ENCODE measurements at places on chromosomes 6 and 20.

GRCh38 chr6:118704915-118705314 is 53.5 kb upstream of the CEP85L start:
- no peak for DNase-seq

GRCh38 chr20:36830791-36831691 is 44.9 kb upstream of the TLDC2 start:
- no peak for DNase-seq

- DNase-seq: no peak
These were observed 81.1 kb downstream of the PRDM1 start for GRCh38 chr6:106167096-106167814.

GRCh38 chr6:2937627-2938003 is 33.8 kb downstream of the SERPINB6 start:
- no peak for DNase-seq

DNA sequence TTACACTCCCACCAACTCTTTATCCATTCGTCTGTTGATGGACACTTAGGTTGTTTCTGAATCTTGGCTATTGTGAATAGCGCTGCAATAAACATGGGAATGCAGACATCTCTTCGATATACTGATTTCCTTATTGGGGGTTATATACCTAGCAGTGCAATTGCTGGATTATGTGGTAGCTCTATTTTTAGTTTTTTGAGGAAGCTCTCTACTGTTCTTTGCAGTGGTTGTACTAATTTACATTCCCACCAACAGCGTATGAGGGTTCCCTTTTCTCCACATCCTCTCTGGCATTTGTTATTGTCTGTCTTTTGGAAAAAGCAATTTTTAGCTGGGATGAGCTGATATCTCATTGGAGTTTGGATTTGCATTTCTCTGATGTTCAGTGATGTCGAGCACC is 4.6 kb upstream of the PFDN4 start:
- no peak for DNase-seq

DNA sequence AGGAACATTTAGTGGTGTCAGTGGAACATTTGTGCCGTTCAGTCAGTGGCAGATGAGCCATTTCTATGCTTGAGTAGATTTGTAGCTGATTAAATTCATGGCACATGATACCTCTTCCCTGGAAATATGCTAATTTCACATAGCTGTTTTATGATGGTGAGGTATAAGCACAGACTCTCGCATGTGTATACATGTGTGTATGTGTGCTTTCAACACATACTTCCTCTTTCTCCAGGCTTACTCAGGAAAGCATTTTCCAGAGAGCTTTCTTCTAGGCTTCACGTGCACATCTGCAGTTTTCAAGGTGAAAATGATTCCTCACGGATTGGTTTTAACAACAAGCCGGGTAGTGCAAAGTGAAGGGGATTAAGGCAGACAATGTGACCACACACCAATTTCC is 396.5 kb downstream of the HDGFL1 start:
- no peak for DNase-seq

DNA sequence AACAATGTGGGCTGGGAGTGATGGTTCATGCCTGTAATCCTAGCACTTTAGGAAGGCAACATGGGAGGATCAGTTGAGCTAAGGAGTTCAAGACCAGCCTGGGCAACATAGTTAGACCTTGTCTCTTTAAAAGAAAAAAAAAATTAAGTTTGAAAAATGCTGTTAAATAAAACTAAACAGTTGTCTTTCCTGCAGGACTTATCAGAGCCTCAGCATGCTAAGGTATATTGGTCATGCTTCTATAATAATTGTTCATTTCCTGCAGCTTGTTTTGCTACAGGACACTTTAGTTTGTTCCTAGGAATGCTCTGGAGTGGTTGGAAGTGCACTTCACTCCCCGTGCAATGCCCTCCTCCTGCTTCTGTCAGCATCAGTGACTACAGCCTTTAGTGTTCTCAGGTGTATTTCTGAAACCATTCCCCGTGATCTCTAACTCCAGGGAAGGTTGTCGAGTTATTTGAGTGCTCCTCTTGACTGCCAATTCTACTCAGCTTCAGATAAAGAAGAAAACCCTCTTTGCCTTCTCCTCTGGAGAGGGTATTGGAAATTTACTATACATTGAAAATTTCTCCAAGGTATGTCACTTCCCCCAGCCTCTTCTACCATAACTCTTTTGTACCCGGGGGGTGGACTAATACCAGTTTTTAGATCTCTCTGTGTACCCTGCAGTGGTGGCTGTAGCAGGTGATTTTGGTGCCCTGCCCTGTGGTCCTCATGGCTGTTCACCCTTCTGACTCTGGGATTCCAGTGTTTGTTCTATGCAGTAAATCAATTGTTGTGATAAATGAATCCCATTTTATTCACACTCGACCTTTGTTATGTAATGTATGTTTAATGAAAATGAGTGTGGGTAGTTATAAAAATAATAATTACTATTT is 33.8 kb downstream of the NHLRC1 start:
- no peak for DNase-seq

- peak; percentile 72 for DNase-seq
These were observed 125.3 kb upstream of the SLC2A12 start for GRCh38 chr6:134177753-134178160.

GRCh38 chr20:34318609-34319443 is 15.7 kb upstream of the AHCY start:
- no peak for DNase-seq

DNA sequence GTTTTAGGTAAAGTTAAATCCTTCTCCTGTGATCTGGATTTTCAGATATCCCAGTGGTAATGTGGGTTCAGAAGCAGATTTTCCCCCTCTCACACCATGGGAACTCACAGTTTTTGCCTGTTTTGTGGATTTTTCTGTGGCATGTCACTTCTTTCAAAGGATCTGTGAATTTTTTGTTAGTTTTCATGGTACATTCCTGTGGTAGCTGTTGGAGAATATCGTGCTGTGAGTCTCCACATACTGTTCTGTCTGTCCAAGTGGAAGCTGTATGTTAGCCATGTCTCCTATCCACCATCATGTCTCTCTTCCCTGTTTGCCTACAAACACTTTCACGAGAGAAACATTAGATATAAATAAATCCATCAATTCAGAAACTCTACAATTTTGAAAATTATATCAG is 378.7 kb upstream of the ADGRB3 start:
- no peak for DNase-seq

DNA sequence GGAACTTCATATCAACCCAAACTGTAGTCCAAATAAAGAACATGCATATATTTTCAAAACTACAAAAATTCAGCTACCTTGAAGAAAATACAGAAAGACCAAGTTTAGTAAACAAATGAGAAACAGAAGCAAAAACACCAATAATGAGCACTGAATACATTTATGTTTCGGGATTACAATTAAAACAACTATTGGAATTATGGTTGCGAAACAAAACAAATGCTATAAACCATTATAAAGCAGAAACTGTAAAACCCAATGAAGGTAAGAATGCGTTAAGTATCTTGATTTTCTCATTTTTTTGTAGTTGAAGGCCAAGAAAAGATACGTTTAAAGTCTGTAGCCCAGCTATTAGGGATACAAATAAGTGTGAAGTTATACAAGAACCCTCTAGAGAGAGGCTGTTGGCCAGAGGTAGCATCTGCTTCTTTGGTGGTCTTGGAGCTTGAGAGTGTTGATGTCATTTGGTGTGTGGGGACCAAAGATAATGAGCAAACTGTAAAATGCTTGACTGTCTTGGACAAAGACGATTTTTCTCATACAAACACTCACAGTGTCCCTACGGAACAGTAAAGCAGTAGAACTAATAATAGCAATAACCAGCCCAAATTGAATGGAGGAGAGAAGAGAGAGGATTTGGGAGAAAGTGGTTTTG is 111.5 kb downstream of the PRND start:
- no peak for DNase-seq

DNA sequence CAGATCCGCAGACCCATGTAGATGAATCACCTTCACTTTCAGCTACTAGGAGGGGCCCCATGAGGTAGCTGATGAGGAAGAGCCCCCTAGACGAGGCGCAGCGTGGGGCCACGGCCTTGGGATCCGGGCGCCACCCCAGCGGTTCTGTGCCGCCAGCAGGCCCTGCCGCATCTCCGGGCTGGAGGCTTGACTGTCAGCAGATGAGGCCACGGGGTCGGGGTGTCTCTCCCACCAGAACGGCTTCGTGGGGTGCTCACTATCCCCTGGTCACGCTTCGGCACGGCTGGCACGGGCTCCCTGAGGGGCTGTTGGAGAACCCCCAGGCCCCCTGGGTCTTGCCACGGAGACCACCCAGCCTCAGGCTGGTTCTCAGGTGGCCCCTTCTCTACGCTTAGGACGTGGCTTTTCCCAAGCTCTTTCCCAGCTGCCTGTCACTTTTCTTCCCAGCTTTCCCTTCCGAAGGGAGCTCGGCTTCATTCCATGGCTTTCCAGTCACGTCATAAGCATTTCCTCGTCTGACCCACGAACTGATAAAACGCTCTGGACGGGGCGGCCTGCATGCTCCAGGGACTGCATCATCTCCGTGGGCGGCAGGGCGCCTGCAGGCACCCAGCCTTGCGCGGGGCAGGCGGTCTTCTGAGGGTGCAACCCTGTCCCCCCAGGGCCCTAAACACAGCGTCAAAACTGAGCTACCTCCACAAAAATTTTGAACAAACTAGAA is 85.9 kb downstream of the THBS2 start:
- DNase-seq: peak; percentile 71

GRCh38 chr20:7113577-7114466 is 346.3 kb downstream of the BMP2 start:
- peak; percentile 35 for DNase-seq

DNA sequence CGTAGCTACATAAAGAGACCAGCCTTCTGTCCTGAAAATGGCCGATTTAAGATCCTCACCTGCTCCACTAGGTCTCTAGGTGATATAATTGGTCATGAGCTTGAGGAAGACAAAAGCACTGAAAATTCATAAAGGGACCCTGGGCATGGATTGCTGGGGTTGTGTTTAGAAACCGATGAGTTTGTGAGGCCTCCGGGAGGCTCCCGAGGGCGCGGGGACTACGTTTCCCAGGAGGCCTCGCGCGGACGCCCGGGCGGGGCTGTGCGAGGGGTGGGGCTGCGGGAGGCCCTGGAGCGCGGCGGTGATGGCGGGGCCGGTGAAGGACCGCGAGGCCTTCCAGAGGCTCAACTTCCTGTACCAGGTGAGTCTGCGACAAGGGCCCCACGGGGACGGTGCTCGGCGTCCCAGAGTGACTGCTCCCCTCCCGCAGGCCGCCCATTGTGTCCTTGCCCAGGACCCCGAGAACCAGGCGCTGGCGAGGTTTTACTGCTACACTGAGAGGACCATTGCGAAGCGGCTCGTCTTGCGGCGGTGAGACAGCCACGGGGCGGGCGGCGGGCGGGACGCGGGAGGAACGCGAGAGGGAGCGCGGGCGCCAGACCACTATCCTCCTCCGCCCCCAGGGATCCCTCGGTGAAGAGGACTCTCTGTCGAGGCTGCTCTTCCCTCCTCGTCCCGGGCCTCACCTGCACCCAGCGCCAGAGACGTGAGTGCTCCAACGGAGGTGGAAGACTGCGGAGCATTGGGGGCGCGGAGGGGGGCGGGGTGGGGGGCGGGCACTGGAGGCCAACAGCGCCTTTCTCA is at the start of gene RPP21:
RPP21 (plus strand) TSS at position 289 of the 804 bp plus-strand sequence; CDS start at position 305, 16 bp downstream.
- DNase-seq: peak; percentile 83

- no peak for DNase-seq
These were observed 2.7 kb downstream of the KCNQ2 start for GRCh38 chr20:63469713-63470101.

- no peak for DNase-seq
These were observed 64.0 kb upstream of the SGK1 start for GRCh38 chr6:134381959-134382358.

DNA sequence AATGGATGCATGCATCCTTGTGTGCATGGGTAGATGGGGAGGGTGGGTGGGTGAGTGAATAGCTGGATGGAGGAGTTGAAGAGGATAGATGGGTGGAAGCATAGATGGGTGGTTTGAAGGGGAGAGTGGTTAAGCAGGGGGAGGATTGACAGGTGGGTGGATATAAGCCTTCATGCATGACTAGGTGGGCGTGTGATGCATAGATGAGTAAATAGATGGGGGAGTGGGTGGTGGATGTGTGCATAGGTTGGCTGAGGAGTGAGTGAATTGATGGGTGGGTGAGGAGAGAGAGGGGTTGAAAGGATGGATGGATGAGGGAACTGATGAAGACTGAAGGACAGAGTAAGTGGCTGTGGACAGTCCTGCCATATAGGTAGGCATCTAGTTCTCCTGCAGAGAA is 4.5 kb downstream of the COL11A2 start:
- no peak for DNase-seq

- DNase-seq: peak; percentile 73
These were observed 949 bp upstream of the ATXN1 start for GRCh38 chr6:16762268-16762549.

DNA sequence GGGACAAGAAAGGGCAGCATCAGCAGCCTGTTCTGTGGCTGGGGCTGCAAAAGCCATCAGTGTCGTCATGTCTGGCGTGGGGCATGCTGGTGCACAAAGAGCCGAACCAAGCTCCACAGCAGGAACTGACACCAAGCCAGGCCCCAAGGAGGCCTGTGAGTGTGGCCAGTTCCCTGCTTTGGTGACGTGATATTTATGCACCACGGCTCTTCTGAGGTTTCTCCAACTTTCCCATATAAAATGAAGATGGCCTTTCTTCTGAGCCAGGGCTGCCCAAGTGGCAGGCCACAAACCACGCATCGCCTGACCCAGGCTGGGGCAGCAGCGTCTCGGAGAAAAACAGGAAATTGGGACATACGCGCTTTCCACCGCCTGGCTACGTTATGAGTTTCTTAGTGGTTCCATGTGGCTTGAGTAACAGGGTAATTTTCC is 109.9 kb downstream of the RIN2 start:
- DNase-seq: no peak

- DNase-seq: no peak
These were observed 509.9 kb upstream of the ID4 start for GRCh38 chr6:19327241-19327640.

DNA sequence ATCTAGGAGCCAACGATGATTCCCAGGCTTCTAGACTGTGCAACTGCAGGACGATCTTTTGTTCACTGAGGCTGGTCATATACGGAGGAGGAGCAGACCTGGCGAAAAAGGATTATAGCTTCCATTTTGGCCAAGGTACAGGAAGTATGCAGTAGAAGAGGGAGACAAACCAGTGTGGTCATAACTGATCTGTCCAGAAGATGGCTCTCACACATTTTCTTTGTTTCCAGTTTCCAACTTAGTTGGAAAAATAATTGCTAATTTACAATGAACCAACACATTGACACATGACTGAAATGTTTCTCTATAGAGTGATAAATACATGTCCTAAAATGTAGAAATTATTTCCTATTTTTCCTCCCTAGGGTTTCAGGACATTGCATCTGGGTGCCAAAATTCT is 364.1 kb upstream of the BTBD3 start:
- DNase-seq: peak; percentile 12

DNA sequence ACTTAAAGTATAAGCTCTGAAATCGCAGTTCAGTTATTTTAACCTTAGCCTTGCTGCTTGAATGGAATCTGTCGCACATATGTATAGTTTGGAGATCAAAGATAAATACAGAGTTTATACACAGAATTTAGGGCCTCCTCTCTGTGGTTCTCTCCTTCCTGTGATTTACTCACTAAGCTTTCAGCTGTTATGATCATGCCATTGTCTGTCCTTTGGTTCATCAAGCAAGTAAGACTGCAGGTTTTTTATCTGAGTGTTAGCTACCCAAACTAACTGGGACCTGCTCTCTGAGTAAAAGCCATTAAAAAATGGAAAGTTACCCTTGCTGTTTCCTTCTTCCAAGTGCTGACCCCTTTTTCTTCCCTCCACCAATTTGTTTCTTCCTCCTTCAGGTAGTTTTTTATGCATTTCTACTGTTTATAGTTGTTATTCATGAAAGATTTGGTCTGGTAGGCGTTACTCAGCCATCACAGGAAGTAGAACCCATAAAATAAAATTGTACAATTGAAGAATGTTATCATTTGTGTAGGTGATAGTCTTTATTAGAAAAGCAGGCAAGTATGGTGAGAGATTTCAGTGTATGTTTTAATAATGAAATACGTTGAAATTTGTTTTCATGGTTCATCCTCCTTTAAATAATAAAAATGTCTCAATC is 33.7 kb upstream of the SUMO4 start:
- no peak for DNase-seq
